Activated T-helper 1 cell treated with anti-CD3 and anti-CD28 coated beads, Interleukin-2, amount 50 U/mL, for 16 hours (primary cell): ENCODE measurements at places on chromosomes 12 and 14.

DNA sequence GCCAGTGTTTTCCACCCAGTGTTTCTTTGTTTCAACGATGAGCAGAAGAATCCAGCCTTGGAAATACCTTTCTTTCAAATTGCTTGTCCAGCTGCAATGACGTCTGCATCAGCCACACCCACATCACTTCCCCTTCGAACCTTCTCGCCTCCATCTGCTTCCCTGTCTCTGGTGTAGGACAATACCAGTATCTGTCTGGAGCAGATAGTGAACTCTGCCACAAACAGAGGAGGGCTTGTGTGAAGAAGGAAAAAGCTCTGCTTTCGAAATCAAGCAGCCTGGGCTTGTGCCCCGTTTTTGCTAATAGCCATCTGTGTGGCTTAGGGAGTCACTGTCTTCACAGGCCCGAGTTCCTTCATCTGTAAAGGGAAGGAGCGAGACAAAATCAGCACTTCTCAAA is 415.4 kb downstream of the ZFP36L1 start:
- DNase-seq = no peak

GRCh38 chr12:15644700-15645099 is 144.5 kb downstream of the EPS8 start:
- DNase-seq = no peak

GRCh38 chr14:90903101-90903500 is 86.9 kb upstream of the TTC7B start:
- DNase-seq = no peak

DNA sequence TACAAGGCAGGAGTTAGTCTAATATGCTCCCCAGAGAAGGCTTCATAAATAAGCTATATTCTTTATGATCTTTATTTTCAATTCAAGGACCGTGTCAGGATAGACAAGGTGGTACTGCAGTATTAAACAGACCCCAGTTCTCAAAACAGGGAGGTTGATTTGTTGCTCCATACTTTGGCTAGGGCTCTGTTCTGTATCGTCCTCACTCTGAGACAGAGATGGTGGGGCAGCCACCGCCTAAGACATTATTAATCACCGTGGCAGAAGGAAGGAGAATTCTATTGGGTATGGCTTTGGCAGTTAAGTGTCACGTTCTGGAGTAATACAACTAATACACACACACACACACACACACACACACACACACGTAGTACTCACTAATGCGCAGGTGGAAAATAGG is 117.0 kb upstream of the SLCO1C1 start:
- no peak for DNase-seq

- DNase-seq = no peak
These were observed 544.0 kb downstream of the CCER1 start for GRCh38 chr12:90410962-90411361.

- no peak for DNase-seq
These were observed 283.4 kb upstream of the ATP2B1 start for GRCh38 chr12:89991807-89992590.
